ACHN (cell line): ENCODE measurements at places on chromosomes 5 and 9.

DNA sequence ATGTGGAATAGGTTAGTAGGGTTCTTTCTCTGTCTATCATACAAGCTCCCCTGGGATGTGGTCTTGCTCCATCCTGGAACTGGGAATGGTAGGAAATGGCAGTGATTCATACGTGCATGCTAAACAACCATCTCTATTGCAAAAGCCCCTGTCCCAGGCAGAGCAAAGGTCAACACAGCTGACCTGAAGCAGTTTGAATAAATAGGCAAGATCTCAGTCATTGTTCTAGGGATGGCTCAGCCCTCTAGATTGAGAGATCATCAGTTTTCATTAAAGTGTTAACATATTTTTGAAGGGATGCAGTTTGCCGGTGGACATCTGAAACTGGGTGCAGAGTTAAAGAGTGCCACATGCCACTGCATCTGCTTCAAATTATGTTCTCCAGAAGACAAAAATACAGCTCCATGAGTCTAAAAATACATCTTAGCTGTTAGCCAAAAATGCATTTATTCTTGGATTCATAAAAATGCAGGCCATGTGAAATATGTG lies 224.1 kb downstream of the ESM1 start:
- no peak for DNase-seq

DNA sequence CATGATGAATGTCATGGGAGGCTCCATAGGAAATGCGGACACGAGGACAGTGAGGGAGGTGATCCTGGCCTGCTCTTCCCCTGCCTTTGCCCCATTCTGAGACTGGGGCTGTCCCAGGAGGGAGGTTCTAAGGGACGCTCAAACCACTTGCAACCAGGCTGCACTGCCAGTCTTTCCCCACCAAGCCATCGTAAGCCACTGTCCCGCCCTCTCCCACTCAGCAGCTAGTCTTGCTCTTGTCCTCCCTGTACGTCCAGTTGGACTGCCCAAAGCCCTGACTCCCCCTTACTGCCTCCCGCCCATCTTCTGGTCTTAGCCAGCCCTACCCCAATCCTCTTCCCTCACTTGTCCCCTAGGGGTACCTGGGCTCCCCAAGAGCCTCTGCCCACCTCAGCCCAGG lies 115.7 kb downstream of the FSTL4 start:
- no peak for DNase-seq

DNA sequence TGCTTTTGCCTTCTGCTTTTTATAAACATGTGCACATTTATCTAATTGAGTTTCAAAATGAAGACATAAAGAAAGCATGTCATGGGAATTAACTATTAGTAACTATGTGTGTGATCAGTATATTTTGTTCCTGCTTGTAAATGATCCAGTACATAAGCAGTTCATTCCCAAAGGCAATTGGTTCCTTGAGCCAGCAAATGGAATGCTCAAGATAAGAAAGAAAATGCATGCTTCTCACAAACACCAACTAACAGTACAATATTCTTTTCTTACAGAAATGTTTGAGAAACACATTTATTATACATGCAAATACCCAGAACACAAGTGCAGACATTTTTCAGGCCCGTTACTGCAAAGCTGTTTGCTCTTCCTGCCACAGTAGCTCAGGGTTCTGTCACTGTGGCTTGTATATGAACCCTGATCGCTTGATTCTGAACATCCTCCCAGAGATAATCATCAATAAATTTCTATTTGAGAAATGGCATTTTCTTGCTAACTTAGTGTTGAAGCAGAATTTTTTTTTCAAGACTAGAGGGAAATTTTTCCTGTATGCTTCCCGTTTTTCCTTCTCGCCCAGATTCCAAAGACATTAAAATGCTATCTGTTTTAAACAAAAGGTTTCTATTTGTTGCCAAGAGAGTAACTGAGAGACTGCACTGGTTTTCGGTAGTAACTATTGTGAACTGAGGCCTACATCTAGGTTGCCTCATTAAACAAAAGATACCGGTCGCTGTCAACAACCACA lies 1.9 kb downstream of the GNAQ start:
- DNase-seq, result no peak

DNA sequence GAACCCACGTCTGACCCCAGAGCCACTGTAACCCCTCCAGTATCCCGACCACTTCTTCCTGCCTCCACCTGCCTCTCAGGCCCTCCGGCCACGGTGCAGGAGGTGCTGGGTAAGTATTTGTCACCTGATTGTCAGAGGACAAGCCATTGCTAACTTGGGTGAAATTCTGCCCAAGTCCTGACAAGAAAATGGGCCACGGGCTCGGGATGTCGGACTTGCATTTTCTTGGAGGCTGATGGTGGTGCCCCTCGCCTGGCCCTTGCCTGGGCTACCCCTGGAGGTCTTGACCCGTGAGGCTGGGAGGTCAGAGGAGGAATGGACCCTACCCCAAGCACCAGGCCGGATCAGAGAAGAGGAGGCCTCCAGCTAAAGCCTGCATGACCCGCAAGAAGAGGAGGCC lies 149.7 kb upstream of the COL5A1 start:
- DNase-seq, result no peak

DNA sequence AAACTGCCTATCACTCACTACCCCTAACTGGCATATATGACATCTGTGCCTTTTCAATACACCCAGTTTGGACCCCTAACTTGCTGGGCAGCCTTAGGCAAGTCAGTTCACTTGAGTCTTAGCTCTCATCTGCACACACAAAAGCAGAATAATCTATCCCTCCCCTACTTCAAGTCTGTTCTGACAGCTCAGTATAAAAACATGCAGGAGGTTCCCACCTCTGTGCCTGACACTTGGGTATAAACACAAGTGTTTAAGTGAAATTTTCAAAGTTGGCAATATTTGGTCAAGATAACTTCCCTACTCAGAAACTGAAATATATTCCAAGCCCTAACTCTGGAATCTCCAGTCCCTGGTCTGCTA lies 12.6 kb downstream of the HNRNPH1 start:
- DNase-seq, result no peak

- DNase-seq, result no peak
Measured at GRCh38 chr5:109865637-109866036, 175.9 kb downstream of the MAN2A1 start.

- no peak for DNase-seq
Measured at GRCh38 chr5:178365501-178366440, 133.2 kb upstream of the PHYKPL start.

- DNase-seq, result no peak
Measured at GRCh38 chr9:27453860-27454553, 70.1 kb upstream of the IFNK start.
